ENCODE measurements at places on chromosomes 6 and 20. TPM values are rescaled to one million over a fixed set of nuclear protein-coding genes. Genes with fewer than 3 reads are reported as not detected.

The TNXB gene
- total RNA-seq = 10.1 TPM

The PLAGL1 gene
- total RNA-seq = 12.0 TPM

The PACSIN1 gene
- 2.7 TPM for total RNA-seq

The DDRGK1 gene
- 19.4 TPM for total RNA-seq

The HLA-G gene
- total RNA-seq = not detected

The SIRPA gene
- 9.3 TPM for total RNA-seq
